ENCODE measurements at places on chromosomes 2 and 18.
A peak's percentile ranks its signal among the peaks of the same experiment; 100 is the strongest.

GRCh38 chr2:46971929-46972328 lies 56.3 kb upstream of the MCFD2 start:
- no peak for DNase-seq

DNA sequence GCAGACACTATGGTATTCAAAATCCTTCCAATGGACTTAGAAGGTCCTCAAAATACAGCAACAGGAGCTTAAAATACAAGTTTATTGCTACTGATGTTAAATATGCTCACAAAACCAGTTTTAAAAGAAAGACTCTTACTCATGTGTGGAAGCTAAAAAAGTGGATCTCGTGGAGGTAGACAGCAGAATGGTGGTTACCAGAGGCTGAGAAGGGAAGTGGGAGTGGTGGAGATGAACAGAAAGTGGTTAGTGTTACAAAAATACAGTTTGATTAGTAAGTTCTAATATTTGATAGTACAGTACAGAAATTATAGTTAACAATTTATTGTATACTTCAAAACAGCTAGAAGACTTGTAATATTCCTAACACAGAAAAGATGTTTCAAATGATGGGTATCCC lies 12.1 kb downstream of the ADAM17 start:
- DNase-seq, result no peak

GRCh38 chr2:109331896-109332848 lies 203.2 kb downstream of the SH3RF3 start:
- no peak for DNase-seq

DNA sequence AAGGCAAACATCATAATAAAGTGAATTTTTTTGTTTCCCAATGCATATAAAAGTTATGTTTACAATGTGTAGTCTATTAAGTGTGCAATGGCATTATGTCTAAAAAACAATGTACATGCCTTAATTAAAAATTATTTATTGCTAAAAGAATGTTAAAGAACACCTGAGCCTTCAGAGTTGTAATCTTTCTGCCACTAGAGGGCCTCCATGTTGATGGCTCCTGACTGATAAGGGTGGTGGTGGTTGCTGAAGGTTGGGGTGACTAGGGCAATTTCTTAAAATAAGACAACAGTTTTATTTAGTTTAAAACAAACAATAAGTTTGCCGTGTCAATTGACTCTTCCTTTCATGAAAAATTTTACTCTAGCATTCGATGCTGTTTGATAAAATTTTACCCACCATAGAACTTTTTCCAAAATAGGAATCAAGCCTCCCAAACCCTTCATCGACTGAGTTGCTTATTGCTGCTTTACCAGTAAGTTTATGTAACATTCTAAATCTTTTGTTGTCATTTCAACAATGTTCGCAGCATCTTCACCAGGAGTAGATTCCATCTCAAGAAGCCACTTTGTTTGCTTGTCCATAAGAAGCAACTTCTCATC lies 32.3 kb downstream of the MAP3K2 start:
- peak; percentile 48 for DNase-seq

DNA sequence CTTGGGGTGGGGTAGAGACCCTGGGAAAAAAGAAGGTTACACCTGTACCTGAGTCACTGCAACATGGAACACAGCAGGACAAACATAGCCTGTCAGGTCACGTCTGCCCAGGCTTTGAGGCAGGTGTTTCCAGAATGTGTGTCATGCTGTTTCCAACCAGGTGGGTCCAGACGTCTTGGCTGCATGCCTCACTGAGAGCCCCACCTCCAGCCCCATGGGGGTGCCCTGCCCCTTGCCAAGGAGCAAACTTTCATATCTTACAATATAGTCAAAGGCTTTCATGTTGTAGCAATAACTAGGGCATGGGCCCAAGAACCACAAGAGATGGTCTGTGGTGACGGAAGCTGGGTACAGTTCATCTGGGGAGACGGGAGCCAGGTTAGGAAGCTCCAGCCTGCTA lies 499.7 kb downstream of the BCL11A start:
- DNase-seq, result no peak

DNA sequence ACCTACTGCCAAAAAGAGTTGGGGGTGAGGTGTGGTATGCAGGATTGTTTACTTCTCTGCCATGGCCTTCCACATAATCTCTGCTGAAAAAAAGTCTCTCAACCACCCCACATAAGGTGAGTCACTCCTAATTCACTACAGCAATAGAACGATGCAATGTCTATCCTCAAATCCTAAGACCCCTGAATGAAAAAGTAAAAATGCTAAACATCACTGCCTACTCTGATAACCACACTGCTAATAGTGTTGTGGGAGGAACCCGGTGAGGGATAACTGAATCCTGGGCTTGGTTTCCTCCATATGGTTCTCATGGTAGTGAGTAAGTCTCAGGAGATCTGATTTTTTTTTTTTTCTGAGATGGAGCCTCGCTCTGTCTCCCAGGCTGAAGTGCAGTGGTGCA lies 252.5 kb downstream of the PIEZO2 start:
- DNase-seq, result no peak

GRCh38 chr18:4196351-4196750 lies 258.8 kb downstream of the DLGAP1 start:
- no peak for DNase-seq

GRCh38 chr2:66872081-66872985 lies 437.4 kb downstream of the MEIS1 start:
- no peak for DNase-seq

- DNase-seq, result no peak
These were observed 51.5 kb downstream of the RPL37A start for GRCh38 chr2:216549926-216550690.

GRCh38 chr2:46164529-46165301 lies 132.5 kb upstream of the EPAS1 start:
- DNase-seq, result no peak

DNA sequence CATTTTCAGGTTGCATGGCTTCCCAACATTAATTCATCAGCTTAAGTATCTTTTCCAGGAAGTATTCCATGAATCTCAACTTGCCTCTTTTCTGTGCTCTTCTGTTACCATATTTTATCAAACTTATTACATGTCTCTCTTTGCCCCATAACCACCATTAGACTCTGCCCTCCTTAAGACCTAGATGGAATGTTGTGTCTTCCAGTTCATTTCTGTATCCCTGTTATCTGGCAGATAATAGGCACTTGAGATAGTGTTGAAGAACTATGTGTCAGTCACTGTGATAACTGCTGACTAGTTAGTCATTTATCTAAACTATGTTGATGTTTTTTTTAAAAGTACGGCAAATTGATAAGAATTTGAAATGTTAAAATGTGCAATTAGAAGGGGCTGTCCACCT lies 41.8 kb downstream of the GLS start:
- DNase-seq, result no peak

- no peak for DNase-seq
These were observed 142.4 kb downstream of the SOCS6 start for GRCh38 chr18:70431203-70431624.
